ENCODE measurements at places on chromosomes 3 and 15.

- no peak for DNase-seq
Measured at GRCh38 chr3:124882816-124883747, 4.1 kb downstream of the ITGB5 start.

DNA sequence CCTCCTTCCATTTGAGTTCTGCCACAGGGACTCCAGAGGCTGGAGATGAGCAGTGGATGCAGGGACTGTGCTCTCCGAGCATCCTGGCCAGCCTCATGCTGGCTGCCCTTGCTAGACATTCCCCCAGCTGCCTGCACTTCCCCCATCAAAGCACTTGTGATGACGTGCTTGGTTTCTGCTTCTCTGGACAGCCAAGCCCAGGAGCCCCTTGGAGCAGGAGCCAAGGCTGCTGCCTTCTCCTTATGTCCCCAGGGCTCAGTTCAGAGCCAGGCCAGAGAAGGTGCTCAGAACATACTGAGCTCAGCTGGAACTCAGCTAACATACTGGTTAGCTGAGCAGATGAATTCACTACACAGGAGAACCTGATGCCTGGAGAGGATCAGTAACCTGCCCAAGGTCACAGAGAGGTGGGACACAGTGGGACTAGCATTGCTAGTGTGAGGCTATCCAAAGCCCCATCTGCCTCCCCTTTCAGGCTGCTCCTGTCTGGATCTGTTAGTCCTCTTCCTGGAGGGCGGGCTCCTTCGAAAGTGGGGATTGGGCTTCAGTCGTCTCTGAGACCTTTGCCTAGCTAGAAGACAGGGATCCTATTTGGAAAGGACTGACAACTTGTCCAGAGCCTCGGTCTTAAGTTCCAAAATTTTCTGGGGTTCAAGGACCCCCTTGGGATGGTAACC, 4.3 kb downstream of the PCBP4 start:
- peak; percentile 38 for DNase-seq

DNA sequence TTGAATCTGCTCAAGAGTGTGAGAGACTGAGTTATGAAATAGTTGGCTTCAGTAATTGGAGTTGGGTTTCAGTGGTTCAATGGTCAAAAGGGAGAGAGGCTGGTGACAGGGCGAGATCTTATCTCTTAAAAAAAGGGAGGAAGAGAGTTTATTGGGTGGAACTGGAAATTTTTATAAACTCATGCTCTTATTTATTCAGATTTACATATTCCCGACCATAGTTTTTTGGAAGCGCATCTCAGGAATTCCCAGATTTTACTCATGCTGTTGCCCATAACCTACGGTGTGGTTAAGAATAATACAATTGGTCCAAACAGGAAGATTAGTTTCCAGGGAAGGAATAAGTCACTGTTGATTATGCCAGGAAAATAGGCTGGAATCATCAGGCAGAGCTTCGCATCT, 41.4 kb downstream of the CD200 start:
- peak; percentile 85 for DNase-seq

DNA sequence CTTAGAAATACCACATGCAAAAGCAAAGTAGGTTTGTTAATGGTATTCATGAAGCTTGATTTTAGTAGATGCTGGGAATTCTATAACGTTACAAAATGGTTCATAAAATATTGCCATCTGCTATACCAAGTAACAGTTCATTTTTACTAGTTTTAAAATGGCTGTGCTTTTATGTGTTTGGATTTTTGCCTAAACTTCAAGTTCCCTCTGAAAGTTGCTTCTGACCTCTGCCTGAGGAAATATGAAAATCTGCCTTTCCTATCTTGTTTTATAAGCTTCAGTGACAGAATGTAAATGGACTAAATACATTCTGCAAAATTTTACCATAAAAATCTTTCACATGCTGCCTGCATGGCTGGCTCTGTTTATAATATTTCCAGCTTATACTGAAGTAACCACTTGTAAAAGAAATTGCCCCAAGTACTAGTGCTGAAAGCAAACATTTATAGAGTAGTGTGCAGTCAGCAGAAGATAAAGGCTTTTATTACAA, 560.7 kb upstream of the ROBO2 start:
- DNase-seq, result no peak

DNA sequence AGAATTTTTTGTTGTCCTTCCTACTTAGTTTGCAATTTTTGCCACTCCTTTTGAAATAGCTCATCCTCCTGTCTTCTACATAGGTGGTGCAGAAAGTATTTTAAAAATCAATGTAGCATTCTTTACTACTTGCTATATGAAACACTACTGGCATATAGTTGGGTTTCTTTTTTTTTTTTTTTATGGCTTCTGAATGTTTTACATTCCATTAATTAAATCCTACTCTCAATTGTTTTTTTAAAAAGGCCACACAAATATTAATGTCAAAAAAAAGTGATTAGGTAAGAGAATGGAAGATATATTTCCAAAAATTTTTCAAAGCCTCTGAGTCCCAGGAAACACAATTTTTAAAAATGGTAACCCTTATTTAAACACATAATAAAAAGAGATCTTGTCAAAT, 262.6 kb downstream of the MAGI1 start:
- no peak for DNase-seq

GRCh38 chr3:100264242-100264641, 3.5 kb downstream of the TBC1D23 start:
- no peak for DNase-seq

DNA sequence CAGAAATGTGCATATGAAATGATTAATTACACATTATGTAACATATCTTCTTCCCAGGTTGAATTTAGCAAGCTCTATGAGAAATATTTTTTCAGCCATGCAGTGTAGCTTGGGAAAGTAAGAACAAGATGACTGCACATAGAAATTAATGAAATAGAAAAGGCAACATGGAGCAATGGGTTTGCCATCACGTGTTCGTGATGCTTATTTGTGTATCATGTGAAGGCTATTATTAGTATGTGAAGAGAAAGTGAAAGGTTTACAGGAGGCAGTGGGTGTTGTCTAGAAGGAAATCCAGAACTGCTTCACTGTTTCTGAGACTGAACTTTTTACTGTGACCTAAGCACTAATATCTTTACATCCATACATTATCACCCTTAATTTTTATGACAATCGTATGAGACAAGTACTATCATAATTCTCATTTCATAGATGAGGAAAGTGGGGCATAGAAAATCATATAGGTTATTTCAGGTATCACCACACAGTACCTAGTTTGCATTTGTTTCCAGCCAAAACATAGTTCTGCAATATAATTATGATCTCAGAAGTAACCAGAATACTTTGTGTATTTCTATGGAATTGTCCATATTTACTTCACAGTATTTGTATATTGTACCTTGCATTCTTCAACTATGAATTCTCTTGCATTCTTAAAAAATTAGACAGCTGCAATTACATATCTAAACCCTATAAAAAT, 14.9 kb downstream of the SERPINI1 start:
- no peak for DNase-seq

DNA sequence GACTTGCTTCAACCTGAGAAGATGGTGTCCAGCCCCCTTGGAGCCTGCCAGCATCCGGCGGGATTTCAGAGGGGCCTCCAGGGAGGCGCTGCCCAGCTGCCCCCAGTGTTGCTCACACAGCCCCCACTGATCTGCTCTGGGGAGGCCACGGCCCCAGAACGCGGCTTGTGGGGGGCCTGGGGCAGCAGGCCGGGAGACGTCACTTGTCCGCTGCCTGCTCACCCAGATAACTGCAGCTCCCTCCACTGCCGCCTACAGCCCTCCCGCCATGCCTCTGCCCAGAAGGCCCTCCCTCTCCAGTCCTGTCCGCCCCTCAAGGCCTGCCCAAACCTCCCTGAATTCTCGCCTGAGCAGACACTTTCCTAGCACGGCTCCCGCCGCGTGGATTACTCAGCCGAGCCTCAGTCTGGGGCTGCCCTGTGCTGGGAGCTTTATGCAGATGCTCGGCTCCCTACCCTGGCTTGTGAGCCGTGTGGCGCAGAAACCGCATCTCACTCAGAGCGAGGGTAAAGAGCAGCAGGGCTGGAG, 17.2 kb upstream of the ADIPOQ start:
- DNase-seq, result peak; percentile 69

- DNase-seq, result peak; percentile 85
Measured at GRCh38 chr3:33717866-33718594, at the start of gene CLASP2. CLASP2 (minus strand) TSS chr3:33718254; CDS start chr3:33718002, 252 bp downstream.

- no peak for DNase-seq
Measured at GRCh38 chr15:98440917-98441316, 207.4 kb upstream of the IGF1R start.

DNA sequence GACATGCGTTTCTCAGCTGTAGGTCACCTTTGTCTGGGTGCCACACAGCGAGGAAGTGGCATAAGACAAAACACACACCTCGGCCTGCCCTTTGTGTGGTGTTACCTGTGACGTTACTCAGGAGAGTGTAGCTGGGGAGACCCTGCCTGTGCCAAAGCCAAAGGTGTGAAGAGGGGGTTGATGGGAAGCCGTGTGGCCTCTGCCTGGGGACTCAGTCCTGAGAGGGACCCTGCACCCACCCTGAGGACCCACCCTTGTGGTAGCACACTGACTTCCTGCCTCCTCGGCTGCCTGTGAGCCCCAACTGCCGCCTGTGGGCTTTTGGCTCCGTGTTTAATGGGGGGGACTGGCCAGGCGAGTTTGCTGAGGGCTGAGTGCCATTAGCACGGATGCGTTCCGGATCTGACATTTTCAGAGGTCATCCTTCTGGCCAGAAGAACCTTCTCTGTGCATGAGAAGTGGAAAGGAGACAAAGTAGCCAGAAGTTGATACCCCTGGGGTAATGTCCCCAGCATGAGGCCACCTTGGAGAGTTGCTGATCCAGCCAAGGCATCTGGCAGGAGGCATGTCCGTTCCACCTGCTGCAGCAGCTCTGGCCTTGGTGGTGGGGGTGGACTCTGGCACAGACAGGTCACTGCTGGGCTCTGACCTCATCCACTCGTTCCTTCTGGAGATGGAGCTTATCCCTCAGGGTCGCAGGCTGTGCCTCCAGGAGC, 51.8 kb upstream of the FURIN start:
- DNase-seq, result no peak

DNA sequence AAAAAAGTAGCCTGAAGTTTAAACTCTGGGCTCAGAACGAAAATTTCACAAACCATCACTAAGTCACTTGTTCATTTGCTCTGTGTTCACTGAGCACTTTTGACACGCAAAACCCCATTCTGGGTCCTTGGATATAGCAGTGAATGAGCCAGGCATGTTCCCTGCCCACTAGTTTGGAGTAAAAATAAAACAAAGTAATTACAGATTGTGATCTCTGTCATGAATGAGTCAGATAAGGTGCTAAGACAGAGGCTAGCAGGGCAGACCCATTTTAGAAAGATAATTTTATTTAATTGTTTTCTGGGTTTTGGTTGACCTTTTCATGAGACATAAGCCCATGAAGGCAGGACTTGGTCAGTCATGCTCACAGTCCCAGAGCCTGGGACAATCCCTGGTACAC, 84.1 kb upstream of the ARHGEF3 start:
- DNase-seq, result no peak
